ENCODE measurements at places on chromosomes 2 and 18.

- DNase-seq, result no peak
Measured at GRCh38 chr2:229869226-229869625, 52.6 kb downstream of the TRIP12 start.

DNA sequence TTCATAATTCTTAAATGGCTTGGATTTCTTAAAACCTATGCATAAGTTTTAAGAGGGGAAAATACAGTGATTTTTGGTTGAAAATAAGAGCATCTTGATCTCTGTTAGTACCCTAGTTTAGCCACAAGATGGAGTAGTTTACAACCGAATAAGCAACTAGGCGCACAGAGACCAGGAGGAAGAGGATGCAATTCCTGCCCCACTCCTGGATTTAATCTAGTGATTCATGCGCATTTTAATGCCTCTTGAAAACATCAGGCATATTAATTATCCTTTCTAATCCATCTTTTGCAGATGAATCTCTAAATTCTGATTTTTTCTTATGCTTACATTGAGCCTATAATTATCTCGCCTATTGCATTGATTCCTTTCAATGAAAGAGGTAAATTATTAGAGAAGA, 76.7 kb downstream of the MRPS9 start:
- no peak for DNase-seq

DNA sequence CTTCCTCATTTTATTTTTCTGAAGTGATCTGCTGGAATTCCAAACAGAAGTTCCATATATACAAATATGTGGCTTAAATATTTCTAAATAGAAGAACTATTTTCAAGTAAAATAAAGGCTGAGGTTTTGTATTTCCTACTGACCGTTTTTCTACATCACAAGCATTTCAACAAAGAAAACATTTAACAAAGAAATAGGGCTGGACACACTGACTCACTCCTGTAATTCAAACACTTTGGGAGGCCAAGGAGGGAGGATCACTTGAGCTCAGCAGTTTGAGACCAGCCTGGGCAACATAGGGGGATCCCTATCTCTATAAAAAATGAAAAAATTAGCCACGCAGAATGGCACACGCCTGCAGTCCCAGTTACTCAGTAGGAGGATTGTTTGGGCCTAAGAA, 44.6 kb downstream of the TANK start:
- no peak for DNase-seq

DNA sequence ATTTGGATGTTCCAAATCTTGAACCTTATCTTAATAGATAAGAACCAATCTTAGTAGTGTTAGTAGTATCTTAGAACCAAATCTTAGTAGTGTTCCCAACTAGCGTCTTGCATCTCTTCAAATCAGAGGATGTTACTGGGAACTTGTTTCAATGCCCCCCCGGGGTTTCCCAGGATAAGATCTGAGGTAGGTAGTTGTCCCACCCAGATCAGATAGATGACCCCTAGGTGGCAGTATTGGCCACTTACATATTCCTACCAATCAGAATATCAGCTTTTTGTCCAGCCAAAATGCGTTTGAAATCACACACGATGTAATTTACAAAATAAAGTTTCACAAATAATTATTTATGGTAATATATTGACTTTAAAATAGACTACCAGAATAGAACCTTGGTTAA, 314.8 kb downstream of the MBD2 start:
- DNase-seq, result no peak

GRCh38 chr2:111653913-111654312, 230.1 kb downstream of the ANAPC1 start:
- no peak for DNase-seq

DNA sequence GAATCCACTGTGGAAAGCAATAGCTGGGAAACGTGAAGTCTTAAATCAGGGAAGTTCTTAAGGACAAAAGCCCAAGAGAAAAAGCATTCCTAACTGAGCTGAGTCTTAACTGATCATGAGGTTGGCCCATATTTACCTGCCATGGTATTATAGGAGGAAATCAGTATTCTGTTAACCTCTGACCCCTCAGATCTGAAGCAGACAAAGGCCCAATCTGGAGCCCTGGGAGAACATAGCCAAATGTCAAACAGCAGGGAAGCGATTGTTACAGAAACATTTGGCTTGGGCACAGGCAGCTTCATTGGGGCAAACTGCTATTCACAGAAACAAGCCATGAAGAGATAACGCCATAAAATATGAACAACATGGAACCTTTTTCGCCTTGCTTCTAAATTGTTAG, 18.8 kb downstream of the EPHA4 start:
- no peak for DNase-seq

GRCh38 chr2:157905092-157905491, 29.0 kb upstream of the ACVR1 start:
- no peak for DNase-seq

- DNase-seq, result no peak
Measured at GRCh38 chr2:148300544-148300943, 279.7 kb downstream of the MBD5 start.

DNA sequence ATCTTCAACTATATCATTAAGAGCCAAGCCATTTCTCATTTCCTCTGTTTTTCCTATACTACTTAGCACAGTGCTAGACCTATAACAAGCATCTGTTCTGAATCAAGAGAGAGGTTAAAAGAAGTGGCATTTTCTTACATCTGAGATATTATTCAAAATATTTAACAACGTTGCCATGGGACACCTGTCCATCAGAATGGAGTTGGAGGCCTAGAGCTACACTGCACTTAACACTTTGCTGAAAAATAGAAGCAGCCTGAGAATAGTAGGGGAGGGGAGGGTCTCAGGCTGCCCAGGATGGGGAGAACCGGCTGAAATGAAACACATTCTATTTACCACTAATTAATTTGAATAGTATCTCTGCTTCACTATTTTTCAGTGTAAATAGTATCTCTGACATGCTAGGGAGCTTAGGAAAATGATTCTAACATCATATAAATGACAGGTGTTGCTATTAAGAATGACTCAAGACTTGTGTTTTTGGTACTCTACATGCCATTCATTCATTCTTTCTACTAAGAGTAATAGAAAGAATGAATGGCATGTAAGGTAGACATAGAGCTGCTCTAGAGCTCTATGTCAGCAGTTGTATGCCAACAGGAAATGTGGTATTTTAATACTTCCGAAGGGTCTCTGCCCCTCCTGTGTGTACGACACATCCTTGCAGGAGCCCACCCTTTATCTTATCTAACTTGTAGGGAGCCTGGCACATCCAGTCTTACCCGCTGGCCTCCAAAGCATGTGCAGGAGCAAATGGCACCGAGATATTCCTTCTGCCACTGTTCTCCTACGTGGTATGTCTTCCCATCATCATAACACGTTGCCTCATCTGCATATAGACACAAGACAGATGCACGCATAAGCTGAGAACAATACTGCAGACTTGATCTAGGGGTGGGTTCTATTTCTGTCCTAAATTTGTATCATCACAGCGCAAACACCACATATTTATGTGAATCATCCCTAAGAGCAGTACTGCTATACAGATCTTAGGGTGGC, 52.6 kb downstream of the ATIC start:
- no peak for DNase-seq

GRCh38 chr2:241541564-241542277, 16.8 kb upstream of the BOK start:
- no peak for DNase-seq

DNA sequence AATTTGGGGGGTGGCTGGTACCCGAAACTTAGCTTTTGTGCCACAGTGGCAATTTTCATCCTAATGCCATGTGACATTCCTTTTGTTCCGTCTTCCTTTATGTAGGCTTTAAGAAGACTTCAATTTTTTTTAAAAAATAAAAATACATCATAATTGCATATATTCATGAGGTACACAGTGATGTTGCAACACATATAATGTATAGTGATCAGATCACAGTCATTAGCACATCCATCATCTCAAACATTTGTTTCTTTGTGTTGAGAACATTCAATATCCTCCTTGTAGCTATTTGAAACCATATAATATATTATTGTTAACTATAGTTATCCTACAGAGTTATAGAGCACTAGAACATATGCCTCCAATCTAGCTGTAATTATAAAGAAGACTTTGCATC, 6.0 kb upstream of the CLIP4 start:
- no peak for DNase-seq

DNA sequence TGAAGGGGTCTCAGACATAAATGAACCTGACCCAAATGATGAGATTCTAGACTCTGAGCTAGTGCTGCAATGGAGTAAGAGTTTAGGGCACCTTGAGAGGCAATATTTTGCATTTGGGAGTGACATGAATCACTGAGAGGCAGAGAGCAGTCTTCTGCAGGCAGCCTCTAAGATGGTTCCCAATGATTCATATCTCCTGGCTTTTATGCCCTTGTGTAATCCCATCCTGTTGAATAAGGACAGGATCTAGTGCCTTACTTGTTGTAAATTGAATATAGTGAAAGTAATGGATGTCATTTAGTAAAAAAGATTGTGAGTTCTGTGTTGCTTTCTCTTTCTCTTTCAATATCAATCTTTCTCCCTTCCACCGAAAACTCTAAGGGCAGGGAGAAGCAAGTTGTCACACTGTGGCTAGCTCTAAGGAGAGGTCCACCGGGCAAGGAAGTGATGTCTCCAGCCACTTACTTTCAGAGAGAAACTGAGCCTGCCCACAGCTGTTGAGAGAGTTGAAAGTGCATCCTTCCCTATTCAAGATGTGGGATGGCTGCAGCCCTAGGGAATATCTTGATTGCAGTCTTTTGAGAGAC, 144.7 kb downstream of the TRIB2 start:
- no peak for DNase-seq

DNA sequence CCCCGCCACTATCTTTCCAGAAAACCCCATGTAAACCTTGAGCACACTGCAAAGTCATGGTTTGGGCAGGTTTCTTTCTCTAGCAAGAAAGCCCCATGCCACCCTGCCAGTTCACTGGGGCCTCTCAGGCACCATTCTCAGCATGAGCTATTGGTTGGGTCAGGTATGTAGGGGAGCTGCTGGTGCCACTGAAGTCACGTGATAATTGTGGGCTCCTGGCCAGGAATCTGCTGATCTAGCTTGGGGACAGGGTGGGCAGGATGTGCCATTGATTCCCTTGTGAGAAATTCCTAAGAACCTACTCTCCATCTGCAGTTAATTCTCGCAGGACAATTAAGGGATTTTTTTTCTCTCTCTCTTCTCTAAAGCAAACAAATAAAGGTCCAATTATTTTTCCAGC, 26.5 kb upstream of the HNMT start:
- no peak for DNase-seq

GRCh38 chr2:127407091-127407490, 11.1 kb upstream of the PROC start:
- no peak for DNase-seq

- no peak for DNase-seq
Measured at GRCh38 chr2:86293612-86294011, 43.8 kb downstream of the REEP1 start.

- no peak for DNase-seq
Measured at GRCh38 chr2:69692424-69692823, 48.9 kb upstream of the AAK1 start.

DNA sequence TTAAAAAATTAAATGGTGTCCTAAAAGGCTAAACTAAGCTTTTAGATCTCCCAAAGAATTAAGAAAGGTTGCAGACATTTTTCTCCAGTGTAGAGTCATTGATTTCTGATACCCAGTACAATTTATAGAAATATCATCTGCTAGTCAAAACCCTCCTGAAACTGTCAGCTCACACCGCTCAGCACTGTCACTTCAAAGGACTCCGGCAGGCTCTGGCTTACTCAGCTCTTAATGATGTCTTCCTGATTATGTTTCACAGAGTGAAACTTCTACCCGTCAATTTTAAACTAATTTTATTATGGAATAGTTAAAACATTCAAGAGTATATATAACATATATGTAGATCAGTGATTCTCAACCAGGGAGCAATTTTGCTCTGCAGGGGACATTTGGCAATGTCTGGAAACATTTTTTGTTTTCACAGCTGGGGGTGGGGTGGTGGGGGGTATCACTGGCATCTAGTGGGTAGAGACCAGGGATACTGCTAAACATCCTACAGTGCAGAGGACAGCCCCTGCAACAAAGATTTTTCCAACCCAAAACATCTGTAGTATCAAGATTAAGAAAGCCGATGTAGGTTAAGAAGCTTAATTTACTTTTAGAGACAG, 31.6 kb downstream of the CDK15 start:
- no peak for DNase-seq

DNA sequence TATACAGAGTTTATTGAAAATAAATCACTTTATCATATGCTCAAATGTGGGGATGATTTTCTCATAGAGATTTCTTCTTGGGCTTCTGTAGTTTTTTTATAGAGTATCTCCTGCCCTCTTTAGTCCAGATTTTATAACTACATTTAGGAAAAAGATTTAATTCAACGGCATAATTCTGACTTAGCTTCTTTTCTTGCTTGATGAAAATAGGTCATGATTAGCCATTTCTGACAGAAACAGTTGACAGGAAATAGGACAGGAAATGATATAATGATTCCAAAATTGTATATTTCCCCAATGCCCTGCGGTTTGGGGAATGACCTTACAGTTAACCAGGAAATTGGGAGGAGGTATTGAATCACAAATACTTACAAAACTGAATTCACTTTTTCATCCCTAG, 1531.9 kb upstream of the ACVR2A start:
- no peak for DNase-seq

- no peak for DNase-seq
Measured at GRCh38 chr2:100832885-100833284, 12.9 kb downstream of the NPAS2 start.
